ENCODE measurements at places on chromosomes 1 and 21.
A peak's percentile ranks its signal among the peaks of the same experiment; 100 is the strongest.

DNA sequence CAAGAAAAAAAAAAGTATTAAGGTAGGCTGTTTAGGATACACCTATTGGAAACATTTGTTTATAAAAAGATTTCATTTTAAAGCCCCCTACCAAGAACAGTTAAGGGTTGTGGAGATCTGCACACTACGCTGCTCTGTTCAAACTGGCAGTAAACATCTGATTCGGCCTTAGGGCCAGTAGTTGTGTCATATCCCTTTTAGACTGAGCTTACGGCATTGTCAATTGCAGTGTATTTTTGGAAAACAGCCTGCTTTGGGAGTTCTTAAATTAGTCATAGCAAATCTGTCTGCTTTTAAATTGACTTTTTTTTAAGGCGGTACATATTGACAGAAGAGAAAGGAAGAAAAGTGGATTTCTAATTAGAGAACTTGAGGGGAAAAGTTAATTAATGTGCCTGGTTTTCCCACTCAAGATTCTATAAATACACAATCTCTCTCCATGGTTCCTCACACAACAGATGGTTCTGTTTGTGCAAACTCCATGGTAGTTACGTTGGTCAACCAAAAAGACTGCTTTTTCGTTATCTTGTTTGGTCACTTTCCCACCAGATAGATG lies 1.7 kb upstream of the ELK4 start:
- peak; percentile 52 for DNase-seq
- H3K27ac ChIP-seq = no peak overlapping the region
- H3K4me1 ChIP-seq = peaks cover 3% of the 10 kb centered on the region
- no peak overlapping the region for H3K4me3 ChIP-seq

GRCh38 chr21:34105947-34106541 lies 32.7 kb downstream of the MRPS6 start:
- H3K27me3 ChIP-seq = no peaks in the 10 kb centered on the region
- H3K36me3 ChIP-seq = no peaks in the 10 kb centered on the region
- no peak overlapping the region for H3K4me3 ChIP-seq

GRCh38 chr21:34946916-34947534 lies 102.1 kb downstream of the RUNX1 start:
- H3K27ac ChIP-seq = no peak overlapping the region
- H3K4me3 ChIP-seq = no peak overlapping the region
- DNase-seq = no peak
- H3K4me1 ChIP-seq = no peaks in the 10 kb centered on the region
- H3K27me3 ChIP-seq = no peaks in the 10 kb centered on the region
- no peaks in the 10 kb centered on the region for H3K36me3 ChIP-seq

DNA sequence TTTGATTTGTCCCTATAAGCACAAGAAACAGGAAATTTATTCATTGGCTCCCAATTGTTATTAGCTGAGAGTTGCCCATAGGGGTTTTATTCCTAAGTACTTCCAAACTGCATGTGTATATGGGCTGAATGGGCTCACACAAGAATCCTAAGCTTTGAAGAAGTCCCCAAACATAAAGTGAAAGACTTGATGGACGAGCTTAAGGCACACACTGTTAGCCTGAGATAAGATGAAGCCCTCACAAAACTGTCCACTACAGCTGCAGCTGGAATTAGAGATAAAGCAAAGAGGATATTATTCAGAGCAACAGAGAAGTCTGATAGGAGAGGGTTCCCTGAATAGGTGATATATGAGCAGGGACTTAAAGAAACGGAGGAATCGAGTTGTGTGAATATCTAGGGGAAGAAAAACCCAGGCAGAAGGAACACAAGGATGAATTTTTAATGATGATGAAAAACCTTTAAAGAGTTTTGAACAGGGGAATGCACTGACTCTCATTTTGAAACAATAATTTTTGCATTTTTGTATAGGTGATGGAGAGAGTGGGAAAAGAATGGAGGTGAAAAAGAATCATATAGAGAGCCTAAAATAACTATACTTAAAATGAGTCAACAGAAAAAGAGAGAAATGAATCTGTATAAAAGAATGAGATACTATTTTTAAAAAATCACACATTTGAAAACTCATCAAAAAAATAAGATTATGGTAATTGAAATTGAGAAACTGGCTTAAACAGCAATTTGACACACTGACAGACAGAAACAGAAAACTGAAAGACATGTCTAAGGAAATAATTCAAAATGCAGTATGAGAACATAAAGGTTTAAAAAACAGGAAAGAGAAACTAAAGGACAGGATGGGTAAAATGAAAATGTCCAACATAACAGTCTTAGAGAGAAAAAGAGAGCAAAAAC lies 133.6 kb upstream of the POGK start:
- H3K27me3 ChIP-seq = no peaks in the 10 kb centered on the region
- no peak for DNase-seq

GRCh38 chr1:150477733-150478132 lies 9.5 kb upstream of the TARS2 start:
- H3K4me3 ChIP-seq = no peak overlapping the region
- no peak overlapping the region for H3K27ac ChIP-seq
- H3K4me1 ChIP-seq = peaks cover 9% of the 10 kb centered on the region
- no peaks in the 10 kb centered on the region for H3K27me3 ChIP-seq
- DNase-seq = peak; percentile 32

Data from astrocyte (in vitro differentiated cells and primary cell).